ENCODE measurements at places on chromosomes 5 and 9.

GRCh38 chr5:93378073-93378472, 202.9 kb downstream of the NR2F1-AS1 start:
- no peak for DNase-seq

- no peak for DNase-seq
Measured at GRCh38 chr5:133041910-133042309, 9.9 kb upstream of the HSPA4 start.

DNA sequence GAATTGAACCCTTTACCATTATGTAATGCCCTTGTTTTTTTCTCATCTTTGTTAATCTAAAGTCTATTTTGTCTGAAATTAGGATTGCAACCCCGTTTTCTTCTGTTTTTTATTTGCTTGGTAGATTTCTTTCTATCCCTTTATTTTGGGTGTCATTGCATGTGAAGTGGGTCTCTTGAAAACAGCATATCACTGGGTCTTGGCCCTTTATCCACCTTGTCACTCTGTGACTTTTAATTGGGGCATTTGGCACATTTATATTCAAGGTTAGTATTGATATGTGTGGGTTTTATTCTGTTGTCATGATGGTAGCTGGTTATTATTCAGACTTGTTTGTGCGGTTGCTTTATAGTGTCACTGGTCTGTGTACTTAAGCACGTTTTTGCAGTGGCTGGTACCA, 117.4 kb upstream of the MARCHF11 start:
- DNase-seq: no peak

DNA sequence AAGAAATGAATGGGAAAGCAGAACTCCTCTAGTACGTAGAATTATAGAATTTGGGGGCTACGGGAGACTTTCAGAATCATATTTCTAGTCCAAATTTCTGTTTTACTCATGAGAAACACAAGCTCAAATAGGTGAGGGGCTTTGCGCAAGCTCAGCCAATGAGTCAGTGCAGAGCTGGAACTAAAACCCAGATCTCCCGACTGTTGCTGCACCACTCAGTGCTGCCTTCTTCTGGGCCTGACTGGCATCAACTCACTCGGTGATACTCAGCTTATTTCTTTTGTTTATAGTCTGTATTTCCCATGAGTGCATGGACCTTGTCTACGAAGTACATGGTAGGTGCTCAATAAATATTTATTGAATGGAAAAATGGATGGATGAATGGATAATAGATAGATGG, 280.2 kb downstream of the CDK5RAP2 start:
- no peak for DNase-seq
